DMS 273 treated with DMSO at 0.1 percent for 48 hours (cell line): ENCODE measurements at places on chromosomes 16 and 17.

DNA sequence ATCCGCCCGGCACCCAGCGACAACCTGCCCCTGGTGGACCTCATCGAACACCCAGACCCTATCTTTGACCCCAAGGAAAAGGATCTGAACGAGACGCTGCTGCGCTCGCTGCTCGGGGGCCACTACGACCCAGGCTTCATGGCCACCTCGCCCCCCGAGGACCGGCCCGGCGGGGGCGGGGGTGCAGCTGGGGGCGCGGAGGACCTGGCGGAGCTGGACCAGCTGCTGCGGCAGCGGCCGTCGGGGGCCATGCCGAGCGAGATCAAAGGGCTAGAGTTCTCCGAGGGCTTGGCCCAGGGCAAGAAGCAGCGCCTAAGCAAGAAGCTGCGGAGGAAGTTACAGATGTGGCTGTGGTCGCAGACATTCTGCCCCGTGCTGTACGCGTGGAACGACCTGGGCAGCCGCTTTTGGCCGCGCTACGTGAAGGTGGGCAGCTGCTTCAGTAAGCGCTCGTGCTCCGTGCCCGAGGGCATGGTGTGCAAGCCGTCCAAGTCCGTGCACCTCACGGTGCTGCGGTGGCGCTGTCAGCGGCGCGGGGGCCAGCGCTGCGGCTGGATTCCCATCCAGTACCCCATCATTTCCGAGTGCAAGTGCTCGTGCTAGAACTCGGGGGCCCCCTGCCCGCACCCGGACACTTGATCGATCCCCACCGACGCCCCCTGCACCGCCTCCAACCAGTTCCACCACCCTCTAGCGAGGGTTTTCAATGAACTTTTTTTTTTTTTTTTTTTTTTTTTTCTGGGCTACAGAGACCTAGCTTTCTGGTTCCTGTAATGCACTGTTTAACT, 1.0 kb downstream of the NOG start:
- DNase-seq = peak; percentile 13

GRCh38 chr17:5364156-5364555, 55.3 kb downstream of the NUP88 start:
- no peak for DNase-seq

DNA sequence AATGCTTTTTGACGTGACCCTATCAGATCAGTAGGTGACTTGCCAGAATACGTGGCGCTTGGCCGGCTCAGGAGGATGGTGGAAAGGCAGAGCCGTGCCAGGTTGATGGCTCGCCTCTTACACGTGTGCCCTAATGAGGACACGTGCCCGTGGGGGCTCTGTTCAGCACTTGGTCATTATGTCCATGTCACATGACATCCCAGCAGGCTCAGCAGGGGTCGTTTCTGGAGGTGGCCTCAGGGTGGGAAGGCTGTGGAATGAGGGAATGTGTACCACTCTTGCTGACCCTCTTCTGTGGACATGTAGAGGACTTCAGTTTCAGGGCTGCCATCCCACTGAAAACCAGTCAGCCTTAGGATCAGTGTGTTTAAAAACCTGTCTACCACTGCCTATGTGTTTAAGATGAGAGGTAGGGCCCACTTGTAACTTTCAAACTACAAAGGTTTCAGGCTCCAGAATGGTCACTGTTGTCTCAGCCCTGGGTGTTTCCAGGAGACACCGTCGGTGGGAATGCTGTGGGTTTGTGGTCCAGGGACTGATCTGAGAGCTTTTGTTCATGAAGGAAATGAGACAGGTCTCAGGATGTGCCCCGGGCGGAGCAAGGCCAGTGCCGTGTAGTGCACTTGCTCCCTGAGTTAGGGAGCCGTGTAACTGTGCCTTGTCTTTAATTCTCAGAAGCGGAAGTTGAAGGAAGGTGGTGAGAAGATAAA, 12.1 kb downstream of the UBN1 start:
- DNase-seq = no peak

DNA sequence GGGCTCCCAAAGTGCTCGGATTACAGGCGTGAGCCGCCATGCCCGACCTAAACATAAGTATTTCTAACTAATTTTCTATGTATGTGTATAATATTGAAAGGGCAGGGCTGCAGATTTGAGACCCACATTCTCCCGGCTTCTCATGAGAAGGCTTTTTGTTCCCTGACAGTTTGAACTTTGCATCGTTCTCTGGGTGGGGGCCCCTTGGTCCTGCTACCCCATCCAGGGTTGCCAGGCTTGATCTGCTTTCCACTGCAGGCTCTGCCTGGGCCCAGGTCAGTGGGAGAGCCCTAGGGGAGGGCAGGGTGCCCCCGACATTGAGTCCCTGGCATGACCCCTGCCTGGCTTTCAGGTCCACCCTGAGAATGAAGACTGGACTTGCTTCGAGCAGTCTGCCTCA, 32.3 kb downstream of the SEC14L5 start:
- no peak for DNase-seq

- no peak for DNase-seq
Observed at GRCh38 chr16:2756288-2757015, 4.0 kb downstream of the SRRM2 start.

DNA sequence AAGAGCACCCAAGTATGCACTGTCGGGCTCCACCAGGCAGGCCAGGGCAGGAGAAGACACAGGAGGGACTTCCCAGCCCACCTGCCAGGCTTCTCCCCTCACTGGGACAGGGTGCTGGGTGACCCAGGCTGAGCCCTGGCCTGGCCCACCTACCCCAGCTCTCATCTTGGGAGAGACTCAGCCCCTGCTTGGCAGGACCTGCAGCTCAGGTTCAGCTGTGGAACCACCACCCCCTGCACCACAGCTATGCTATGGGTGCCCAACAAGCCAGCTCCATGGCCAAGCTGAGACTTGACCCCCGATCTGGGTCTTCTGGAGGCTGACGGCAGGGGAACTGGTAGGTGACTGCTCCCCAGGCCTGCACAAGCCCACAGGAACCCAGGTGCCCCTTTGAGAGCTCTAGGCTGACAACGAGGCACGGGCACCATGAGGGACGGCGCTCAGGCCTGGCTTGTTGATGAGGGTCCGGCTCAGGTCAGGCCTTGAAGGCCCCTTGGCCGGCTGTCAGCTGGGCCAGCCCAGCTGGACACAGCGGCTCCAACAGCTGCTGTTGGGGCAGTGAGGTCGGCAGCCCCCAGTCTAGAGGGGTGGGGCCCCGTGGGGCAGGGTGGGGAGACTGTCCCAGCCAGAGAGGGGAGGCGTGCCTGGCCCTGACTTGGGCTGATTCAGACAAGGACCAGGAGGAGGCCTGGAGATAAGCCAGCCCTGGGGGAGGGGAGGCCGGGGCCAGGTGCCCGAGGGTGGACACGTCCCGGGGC, 4.6 kb downstream of the RPUSD1 start:
- DNase-seq = no peak

GRCh38 chr16:80527297-80527696, 13.5 kb upstream of the DYNLRB2 start:
- DNase-seq = no peak

DNA sequence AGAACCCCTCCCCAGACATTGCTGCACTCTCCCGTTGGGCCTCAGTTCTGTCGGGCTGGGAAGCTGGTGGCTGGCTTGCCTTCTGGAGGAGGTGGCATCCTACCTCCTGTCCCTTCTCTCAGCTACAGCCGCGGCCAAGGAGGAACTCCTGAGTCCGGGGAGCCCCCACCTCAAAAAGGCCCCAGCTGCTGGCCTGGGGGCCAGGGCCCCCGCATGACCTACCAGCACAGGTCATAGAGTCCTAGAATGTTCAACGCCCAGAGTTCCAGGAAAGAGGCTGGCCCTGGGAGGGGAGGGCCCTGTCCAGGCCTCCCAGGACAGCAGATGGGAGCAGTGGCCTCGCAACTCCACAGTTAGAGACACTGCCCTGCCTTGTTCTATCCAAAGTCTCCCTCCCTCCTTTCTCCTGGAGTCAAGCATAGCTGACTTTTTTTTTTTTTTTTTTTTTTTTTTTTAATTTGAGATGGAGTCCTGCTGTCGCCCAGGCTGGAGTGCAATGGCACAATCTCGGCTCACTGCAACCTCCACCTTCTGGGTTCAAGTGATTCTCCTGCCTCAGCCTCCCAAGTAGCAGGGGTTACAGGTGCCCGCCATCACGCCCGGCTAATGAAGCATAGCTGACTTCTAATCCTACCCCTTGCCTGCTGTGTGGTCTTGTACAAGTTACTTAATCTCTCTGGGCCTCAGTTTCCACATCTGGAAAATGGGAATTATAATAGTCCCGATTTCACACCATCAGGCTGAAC, 7.1 kb downstream of the CARHSP1 start:
- DNase-seq = no peak

DNA sequence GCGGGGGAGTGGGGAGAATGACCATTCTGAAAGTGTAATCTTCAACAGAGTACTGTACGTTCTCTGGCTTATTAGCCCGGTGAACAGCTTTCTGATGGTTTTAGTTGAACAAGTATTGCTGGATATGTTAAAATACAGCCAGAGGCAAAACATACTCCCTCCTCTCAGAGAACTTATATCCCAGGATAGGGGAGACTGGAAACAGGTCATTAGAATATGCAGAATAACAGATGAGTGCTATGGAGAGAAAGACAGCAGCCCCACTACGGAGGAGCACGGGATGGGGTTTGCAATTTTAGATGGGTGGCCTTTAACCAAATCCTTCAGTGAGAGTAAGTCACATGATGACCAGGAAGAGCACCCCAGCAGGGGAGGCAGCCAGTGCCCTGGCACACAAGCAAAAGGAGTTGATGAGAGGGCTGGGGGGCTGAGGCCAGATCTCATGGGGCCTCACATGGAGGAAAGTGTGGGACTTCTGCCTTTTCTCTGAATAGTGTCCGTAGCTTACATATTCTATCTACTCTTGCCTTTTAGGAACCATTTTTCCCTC, 43.1 kb upstream of the SEC14L1 start:
- DNase-seq = no peak

DNA sequence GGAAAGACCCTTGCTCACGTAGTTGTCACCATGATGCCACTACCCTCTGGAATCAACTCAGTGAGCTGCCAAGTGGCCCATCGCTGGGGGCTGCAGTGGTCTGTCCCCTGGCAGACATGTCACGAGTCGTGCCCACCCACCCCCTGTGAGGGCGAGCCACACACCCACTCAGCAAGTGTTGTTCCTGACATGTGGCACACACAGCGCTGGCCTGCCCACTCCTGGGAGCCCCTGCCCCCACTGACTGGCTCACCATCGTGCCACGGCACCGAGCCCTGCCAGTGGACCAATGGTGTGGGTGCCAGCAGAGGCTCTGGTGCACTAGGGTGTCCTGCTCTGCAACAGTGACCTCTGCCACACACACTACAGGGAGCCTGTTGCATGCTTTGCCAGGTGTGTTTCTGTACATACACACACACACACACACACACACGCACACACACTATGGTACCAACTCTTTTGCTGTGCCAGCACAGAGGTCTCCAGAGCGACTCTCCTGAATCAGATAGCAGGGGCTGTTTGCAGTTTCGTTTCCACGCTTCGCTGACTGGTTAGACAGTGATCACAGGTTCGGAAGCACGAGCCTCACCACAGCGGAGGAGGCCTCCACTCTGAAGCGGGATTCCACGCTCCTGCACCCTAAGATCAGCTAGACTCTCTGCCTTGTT, 7.7 kb downstream of the RTN4RL1 start:
- no peak for DNase-seq

- DNase-seq = no peak
Observed at GRCh38 chr17:69305177-69305576, 21.8 kb downstream of the ABCA5 start.

DNA sequence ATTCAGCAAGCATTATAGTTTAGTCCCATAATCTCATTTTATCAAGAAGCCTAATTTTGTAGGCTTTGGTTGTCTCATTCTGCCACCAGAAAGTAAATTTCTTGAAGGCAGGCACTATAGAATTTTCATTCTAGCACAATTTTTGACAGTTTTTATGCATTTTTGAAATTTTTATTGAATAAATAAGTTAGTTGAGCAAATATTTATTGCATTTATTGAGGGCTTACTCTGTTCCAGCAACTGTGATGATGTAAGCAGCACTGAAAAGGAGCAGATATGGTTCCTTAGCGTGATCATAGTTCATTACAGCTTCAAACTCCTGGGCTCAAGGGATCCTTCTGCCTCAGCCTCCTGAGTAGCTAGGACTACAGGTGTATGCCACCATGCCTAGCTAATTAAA, 34.2 kb downstream of the PPM1E start:
- DNase-seq = no peak

DNA sequence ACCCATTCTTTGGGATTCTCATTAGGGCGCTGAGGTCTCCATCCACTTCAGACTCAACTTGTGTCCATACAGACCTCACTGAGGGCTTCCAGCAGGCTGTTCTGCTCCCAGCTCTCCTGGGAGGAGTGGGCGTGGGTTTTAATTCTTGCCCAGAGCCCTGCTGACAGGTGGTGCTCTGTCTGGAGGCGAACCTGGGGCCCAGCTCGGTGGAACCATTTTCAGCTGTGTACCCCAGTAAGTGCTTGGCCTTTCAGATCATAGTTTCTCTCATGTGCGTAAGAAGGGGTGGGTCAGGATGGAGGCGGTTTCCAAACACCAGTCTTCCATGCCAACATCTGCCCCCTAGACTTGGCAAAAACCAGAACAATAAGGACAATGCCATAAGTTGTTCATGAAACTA, 21.4 kb upstream of the NKD1 start:
- DNase-seq = no peak

GRCh38 chr16:67184995-67185650, 1.4 kb upstream of the MATCAP1 start:
- DNase-seq = no peak

GRCh38 chr17:63955791-63956190, 16.9 kb downstream of the SCN4A start:
- no peak for DNase-seq

DNA sequence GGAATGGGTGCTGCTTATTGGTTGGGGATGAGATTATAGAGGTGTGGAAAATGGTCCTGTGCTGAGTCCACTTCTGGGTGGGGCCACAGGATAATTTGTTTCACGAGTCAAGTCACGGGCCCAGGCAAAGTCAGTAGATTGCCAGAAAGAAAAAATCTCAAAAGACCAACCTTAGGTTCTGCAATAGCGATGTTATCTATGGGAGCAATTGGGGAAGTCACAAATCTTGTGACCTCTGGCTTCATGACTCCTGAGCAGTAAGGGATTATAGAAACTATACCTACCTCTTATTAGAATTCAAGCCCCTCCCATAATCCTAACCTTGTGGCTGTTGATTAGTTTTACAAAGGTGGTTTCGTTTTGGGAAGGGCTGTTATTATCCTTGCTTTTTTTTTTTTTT, 31.4 kb downstream of the WWP2 start:
- no peak for DNase-seq

DNA sequence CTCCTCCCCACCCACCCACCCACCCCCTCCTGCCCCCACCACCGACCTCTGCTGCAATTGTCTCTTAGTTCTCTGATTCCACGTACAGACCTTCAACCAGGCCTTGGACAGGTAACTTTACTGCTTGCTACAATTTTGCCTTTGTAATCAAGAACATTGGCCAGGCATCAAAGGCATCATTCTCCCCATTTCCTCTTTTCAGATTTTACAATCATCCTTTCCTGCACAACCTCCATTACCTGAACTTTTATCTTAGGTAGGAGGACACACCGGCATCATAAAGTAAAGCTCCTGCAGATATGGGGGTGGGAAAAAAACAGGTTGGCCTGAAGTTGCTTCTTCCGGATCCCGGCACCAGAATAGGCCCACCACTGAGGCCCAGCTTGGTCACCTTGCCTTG, 25.7 kb upstream of the SUPT4H1 start:
- DNase-seq = no peak
